GM10248 (cell line): ENCODE measurements at places on chromosomes 12 and 14.

DNA sequence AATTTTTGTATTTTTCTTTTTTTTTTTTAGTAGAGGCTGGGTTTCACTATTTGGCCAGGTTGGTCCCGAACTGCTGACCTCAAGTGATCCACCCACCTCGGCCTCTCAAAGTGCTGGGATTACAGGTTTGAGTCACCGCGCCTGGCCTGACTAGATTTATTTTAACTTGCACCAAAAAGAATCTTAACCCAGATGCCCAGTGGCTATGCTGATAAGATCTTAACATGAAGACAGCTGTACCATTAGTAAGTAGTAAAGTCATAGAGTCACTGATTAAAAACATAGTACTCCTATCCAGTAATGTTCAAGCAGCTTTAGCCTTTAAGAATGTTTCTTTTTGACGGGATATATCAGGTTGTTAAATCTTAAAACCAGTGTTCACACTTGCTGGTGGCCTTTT lies 1061.8 kb upstream of the FLRT2 start:
- DNase-seq = no peak

DNA sequence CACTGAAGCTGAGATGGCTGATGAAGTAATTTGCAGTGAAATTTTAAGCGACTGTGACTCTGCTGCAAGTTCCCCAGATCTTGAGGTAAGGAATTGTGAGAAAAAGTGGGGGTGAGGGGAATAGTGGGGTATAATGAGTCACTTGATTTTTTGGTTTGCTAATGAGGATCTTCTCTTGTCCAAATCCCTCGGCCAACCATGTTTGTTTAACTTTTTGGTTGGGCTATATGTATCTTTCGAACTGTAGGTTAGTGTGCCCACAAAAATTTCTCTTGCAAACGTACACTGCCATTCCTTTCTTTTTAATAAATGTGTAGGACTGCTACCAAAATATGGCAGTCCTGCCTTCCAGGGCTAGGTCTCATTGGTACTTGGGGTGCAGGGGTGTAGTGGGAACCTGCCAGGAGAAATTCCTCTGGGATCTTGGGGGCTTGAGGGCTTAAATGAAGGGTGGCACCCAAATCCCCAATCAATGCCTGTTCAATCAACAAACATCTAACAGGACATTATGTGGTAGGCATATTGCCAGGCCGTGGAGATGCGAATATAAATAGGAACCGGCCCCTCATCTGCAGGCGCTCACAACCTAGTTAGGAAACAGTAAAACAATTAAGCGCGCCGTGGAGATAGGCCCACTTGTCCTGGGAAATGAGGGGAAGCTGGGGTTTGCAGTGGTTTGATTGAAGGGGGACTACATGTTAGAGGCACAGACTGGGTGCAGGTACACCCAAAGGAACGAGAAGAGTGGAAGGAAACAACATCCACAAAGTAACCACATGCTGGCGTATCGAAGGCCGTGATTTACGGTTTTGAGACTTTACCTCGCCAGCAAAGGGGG lies 1.3 kb upstream of the PABPN1 start:
- DNase-seq = no peak

DNA sequence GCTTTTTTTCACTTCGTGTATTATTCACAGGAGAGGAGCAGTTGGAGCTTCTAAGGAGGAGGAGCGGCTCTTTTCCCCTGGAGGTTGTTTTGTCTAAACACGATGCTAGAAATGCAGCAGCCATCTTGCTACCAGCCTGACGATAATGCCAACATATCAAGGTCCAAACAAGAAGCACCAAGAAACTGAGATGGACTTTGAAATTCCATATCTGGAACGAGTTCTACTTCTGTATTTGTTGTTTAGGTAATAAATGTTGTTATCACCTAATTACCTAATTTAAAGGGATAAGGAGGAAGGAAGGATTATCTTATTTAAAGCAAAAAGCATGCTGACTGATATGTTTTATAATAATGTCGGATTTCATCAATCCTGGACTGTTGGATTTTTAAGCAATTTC lies 174.4 kb upstream of the TMPO start:
- no peak for DNase-seq

GRCh38 chr12:779745-780734 lies 27.7 kb downstream of the WNK1 start:
- no peak for DNase-seq

DNA sequence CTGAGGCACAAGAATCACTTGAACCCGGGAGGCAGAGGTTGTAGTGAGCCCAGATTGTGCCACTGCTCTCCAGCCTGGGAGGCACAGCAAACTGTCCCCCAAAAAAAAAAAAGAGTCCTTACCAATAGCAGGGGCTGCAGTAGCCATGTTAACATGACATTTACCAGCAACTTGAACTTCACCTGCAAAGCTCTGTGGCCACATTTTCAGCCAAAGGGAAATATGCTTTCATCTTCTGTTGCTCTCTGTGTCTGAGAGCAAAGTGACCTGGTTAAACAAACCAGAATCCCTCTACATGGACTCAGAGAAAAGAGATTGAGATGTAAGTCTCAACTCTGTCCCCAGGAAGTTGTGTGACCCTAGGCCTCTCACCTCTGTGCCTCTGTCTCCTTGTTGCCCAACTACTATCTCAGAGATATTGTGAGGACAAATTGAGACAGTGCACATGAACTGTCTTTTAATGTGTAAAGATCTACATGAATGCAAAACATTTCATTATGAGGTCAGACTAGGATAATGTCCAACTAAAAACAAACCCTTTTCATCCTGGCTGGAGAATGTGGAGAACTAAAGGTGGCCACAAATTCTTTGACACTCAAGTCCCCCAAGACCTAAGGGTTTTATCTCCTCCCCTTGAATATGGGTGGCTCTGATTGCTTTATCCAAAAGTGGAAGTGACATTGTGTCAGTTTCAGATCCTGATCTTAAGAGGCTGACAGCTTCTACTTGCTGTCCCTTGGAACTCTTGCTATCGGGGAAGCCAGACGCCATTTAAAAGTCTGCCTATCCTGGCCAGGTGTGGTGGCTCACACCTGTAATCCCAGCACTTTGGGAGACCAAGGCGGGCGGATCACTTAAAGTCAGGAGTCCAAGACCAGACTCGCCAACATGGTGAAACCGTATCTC lies 24.7 kb upstream of the P2RX4 start:
- no peak for DNase-seq

- DNase-seq = no peak
These were observed 22.7 kb downstream of the TRAFD1 start for GRCh38 chr12:112148031-112148513.

DNA sequence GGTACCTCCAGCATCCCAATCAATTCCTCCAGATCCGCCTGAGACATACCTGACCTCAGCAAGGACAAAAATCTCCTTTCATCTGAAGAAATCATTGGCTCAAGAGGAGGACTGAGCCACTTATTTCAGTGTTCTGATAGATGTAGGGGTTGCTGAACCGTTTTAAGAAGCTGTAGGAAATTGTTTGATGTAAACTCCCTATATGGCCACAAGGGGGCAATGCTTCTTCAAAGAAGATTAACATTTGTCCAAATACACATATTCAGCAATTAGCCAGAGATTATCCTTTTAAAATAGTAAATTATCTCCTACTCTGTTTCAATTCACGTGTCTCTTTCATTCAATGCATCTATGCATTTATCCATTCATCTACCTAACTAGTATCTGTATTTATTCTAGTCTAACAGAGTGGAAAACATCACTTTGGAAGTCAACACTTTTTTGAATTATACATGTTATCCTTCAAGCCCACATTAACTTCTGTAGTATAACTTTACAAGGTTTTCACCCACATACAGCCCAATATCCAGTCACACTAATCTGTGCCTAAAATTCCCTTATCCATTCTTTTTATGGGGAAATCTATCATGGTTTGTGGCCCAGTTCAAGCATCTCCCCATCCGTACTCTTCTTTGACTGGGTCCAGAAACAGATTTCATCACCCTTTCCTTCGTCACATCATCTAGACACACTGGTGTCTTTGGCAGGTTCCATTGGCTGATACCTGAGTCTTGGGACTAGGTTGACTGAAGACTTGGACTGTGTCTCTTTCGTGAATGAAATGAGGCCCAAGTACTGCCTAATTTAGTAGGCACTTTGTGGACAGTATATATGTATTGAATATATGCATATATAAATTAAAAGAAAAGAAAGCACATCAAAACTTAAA lies 411.0 kb upstream of the OR4E1 start:
- peak; percentile 48 for DNase-seq

GRCh38 chr14:60736494-60736893 lies 1.9 kb downstream of the MNAT1 start:
- no peak for DNase-seq

DNA sequence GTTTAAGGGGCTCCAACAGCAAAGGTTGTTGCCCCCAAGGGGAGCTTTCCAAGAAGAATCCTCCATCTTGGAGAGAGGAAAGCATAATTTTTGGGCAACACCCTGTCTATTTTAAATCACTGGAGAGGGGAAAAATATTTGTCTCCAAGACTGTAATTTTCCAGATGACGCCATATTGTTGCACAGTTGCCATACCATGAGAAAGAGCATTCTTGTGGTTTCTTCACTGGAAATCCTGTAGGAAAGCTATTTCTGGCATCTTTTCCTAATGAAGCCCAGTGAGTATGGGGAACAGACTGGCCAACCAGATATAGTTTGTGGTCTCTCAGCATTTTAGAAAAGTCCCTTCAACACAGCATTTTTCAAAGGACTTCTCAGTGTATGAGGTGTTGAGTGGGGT lies 88.1 kb upstream of the MANSC4 start:
- no peak for DNase-seq

DNA sequence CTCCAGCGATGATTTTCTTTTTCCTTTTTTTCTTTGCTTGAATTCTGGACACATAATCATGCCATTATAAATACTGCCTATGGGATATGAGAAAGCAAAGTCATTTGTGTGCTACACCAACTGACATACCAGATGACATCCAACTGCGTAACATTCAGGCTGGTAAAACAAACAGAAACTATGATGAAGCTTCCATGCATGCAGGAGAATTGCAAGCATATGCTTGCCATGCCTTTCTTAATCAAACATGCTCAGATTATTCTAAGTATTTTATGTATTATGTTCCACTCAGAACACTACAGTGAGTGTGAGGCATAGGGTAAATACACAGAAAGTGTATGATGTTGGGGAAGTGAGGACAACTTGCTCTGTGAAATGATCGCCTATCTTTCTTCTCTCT lies 97.4 kb downstream of the C12orf50 start:
- DNase-seq = no peak

GRCh38 chr12:20077618-20078017 lies 290.7 kb upstream of the PDE3A start:
- DNase-seq = no peak
